ENCODE measurements at places on chromosomes 1 and 21. TPM values are rescaled to one million over a fixed set of nuclear protein-coding genes. Genes with fewer than 3 reads are reported as not detected.

GRCh38 chr1:29708381-29708780, 472.1 kb downstream of the PTPRU start:
- H3K27me3 ChIP-seq: no peaks in the 10 kb centered on the region
- no peak overlapping the region for H3K4me3 ChIP-seq
- no peaks in the 10 kb centered on the region for H3K4me1 ChIP-seq
- no peak overlapping the region for H3K27ac ChIP-seq
- no peak for DNase-seq

- H3K36me3 ChIP-seq: no peaks in the 10 kb centered on the region
- peaks cover 11% of the 10 kb centered on the region for H3K4me1 ChIP-seq
- no peak overlapping the region for H3K27ac ChIP-seq
- no peak for DNase-seq
Measured at GRCh38 chr1:1365875-1366698, 7.7 kb upstream of the MXRA8 start.

Gene GREM2
- total RNA-seq: 0.39 TPM

DNA sequence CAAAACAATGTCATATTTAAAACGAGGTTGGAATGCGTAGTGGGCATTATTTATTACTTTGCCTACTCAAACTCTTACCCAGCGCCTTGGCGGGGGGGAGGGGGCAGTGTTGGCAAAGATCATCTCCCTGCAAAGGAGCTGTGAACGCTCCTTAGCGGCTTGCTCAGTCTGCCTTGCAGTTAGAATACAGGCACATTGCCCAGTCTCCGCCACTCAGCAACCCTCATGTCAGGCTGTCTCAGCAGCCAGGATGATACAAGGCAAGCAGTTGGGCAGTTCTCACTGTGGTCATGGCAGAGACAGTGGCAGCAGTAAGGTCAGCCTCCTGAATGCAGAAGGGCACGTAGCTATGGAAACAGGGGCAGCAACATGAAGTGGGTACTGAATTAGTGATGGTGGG, 170.4 kb upstream of the KCNK2 start:
- no peaks in the 10 kb centered on the region for H3K36me3 ChIP-seq
- no peaks in the 10 kb centered on the region for H3K4me1 ChIP-seq
- DNase-seq: no peak
- no peaks in the 10 kb centered on the region for H3K27me3 ChIP-seq
- no peak overlapping the region for H3K4me3 ChIP-seq

Gene ADCY10
- 9.4 TPM for total RNA-seq

All from testis (tissue), 5 donors.